ENCODE measurements at places on chromosomes 12 and 14.
A peak's percentile ranks its signal among the peaks of the same experiment; 100 is the strongest.

DNA sequence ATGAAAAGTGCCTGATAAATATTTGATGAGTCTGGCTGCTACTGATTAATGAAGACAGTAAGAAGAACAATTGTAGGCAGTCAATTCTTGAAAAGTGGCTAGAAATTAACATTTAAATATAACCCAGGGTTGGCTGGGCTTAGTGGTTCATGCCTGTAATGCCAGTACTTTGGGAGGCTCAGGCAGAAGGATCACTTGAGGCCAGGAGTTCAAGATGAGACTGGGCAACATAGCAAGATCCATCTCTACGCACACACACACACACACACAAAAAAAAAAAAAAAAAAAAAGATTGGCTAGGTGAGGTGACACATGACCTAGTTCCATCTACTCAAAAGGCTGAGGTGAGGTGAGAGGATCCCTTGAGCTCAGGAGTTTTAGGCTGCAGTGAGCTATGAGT lies 7.9 kb upstream of the PLBD1 start:
- DNase-seq: no peak

GRCh38 chr12:81668475-81668874 lies 90.7 kb downstream of the PPFIA2 start:
- no peak for DNase-seq

- no peak for DNase-seq
Observed at GRCh38 chr12:116863275-116863767, 17.9 kb downstream of the HRK start.

DNA sequence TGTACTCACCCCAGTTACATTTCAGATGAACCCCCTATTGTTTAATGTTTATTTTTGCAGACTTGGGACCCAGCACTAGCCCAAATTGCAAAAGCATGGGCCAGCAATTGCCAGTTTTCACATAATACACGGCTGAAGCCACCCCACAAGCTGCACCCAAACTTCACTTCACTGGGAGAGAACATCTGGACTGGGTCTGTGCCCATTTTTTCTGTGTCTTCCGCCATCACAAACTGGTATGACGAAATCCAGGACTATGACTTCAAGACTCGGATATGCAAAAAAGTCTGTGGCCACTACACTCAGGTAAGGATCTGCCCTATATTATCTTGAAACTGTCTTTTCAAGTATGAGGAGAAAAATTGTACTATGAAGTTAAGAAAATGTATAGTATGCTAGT lies 1.2 kb downstream of the GLIPR1 start:
- DNase-seq: no peak

GRCh38 chr12:11633968-11634367 lies 15.5 kb upstream of the ETV6 start:
- DNase-seq: no peak

GRCh38 chr14:38994731-38995130 lies 108.3 kb downstream of the SEC23A start:
- DNase-seq: no peak

- peak; percentile 59 for DNase-seq
Observed at GRCh38 chr14:93536945-93537344, 106.2 kb downstream of the UNC79 start.

- DNase-seq: no peak
Observed at GRCh38 chr12:1428671-1429070, 165.7 kb downstream of the FBXL14 start.

DNA sequence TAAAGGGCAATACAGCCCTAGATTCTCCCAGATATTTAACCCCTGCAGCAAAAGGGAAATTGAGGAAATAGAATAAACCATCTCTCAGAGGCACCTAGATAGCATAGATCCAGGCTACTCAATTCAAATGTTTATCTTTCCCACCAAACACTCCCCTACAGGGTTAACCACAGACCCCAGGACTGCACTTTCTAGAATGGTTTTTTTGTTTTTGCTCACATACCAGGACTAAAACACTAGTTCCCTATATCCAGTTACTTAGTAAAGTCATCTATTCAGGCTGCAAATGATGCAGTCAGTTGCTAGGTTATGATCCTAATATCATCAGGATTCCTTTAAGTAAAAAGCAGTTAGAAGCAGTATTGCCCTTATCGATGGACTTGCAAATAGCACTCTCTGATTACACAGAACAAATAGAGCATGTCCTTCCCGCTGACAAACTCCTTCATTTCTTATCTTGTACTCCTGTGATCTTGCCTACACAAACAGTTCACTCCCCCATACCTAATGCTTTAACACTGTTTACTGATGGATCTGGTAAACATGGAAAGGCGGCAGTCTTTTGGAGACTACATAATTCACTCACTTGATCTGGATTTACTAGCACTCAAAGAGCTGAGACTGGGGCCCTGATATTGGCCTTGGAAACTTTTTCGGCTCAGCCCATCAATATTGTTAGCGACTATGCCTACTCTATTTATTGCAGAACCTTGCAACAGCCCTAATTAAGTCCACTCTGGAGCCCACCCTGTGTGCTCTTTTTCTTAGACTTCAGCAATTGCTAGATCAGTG lies 257.2 kb upstream of the DIO2 start:
- no peak for DNase-seq

GRCh38 chr12:77102123-77102522 lies 36.8 kb upstream of the E2F7 start:
- DNase-seq: no peak

DNA sequence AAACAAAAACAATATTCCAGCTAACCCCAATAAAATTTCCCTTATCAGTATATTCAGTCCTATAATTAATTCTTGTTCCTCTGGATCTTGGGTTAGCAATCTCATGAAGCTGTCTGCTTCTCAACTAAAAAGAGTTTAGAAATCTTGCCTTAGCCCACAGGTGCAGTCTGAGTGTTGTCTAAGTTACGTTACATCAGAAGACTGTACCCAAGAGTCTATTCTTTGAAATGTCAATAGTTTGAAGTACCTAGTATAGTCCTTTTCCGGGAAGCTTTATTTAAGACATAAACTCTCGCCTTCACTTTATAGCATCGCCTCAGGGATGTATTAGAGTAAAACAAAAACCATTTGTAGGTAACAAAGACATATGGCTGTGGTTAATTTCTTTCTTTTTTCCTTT lies 465.1 kb downstream of the FUT8 start:
- no peak for DNase-seq

GRCh38 chr14:55327179-55327578 lies 56.0 kb downstream of the FBXO34 start:
- DNase-seq: no peak

DNA sequence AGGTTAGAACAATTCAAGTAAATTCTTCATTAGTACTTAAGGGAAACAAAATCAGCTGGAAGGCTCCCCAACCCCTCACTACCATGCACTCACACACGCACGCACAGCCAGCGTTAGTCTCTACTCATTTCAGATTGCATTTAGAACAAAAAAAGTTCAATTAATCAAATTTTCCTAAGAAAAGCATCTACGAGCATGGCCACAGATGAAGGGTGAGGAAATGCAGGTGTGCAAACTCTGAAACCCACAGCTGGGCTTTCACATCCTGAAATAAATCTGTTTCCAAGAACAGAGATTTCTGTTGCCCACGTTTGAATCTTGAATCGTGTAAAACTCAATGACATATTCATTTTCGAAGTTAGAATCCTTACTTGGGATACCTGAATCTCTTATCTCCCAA lies 62.6 kb downstream of the SEL1L start:
- DNase-seq: no peak

DNA sequence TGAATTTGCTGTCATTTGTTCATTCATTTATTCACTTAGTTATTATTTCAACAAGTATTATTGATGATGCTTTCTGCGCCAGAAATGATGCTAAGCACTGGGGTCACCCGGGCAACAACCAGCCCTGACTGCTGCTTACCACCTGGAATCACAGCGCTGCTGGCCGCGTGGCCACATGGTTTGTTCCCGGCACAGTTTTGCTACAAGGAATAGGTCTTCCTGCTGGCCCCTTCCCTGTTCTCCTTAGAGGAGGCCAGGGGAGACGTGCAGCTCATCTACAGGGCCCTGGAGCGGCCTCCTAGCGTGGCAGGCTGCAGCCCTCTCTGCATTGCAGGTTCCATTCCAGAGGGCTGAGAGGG lies 7.0 kb downstream of the JDP2 start:
- no peak for DNase-seq

DNA sequence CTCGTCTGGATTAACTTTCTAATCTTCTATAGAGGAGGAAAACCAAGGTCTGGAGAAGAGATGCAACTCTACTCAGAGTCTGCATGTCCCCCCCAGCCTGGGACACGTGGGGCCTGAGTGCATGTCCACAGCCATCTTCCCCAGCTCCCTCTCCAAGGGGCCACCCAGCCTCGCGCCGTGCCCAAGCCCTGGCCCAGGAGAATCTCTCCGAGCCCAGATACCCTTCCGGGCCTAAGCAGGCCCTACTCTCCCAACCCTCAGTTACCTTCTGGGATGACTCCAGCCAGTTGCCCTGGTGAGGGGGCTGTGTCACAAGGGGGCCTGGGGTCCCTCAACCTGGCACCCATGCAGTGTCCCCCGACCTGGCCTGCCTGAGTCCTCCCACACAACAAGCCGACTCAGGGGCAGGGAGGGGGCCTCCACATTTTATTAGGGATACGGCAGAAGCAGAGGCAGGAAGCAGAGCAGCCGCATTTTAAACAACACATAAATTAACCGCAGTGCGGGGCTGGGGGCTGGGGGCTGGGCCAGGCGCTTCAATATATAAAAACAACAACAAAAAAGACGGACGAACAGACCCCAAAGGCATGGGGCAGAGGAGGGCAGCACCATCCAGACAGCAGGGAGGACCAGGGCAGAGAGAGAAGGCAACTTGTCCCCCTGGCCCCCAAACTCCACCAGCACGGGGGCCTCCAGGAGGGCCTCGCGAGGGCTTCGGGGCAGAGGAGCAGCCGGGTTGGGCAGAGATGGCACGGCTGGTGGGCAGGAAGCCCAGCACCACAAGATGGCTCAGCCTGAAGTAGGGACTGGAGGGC lies 37.3 kb downstream of the NCKAP5L start:
- DNase-seq: no peak

DNA sequence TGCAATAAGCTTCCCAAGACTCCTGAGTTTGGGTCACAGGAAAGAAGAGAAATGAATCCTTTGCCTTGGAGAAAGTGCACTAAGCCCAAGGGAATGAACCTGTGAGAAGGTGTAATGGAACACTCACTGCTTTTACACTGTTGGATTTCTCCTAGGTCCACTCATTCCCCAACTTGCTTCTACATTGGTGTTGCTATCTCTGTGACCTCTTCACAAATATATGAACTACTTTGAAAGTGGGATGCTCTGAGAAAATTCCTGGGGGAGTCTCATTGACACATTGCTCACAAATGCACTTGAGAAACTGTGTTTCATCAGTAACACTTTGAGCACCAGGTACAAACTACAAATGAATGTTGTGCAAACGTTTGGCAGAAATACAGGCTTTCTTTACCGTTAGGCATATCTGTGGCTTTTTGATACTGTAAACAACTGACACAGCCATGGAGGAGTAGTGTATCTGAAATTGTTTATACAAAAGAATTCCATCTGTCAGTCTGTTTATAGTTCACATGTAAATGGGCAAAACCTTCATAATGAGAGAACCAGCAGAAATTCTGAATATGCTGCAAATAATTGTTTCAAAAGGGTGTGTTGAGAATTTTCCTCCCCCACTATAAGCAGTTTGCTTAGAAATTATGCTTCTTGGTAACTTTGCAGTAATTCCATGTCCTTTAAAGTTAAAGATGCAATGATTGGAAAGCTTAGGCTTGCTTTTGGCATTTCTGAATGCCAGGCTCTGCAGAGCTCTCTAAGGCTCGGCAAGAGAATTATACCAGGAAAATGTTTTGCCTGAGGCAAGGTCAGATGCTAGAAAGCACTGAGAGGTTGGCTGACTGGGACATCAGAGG lies 348.5 kb upstream of the DDHD1 start:
- no peak for DNase-seq

GRCh38 chr14:36822685-36823084 lies 161.0 kb downstream of the PAX9 start:
- no peak for DNase-seq

GRCh38 chr14:67240168-67240932 lies 885 bp upstream of the PALS1 start:
- peak; percentile 49 for DNase-seq

DNA sequence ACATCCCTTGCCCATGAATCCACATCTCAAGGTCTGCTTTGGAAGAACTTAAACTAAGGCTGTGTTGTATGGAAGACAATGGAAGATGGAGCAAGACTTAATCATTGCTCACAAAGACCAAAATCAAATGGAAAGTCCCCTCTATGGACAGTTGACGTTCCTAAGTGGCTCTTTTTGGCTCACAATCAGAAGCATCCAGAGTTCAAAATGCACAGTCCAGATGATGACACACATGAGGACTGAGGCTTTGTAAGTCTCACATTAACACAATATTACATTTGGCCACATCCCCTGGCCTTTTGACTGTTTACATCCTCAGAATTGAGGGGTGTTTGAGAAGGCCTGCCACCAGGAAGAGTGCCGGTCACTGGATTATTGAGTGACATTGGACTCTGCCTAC lies 122.3 kb upstream of the CPM start:
- no peak for DNase-seq

DNA sequence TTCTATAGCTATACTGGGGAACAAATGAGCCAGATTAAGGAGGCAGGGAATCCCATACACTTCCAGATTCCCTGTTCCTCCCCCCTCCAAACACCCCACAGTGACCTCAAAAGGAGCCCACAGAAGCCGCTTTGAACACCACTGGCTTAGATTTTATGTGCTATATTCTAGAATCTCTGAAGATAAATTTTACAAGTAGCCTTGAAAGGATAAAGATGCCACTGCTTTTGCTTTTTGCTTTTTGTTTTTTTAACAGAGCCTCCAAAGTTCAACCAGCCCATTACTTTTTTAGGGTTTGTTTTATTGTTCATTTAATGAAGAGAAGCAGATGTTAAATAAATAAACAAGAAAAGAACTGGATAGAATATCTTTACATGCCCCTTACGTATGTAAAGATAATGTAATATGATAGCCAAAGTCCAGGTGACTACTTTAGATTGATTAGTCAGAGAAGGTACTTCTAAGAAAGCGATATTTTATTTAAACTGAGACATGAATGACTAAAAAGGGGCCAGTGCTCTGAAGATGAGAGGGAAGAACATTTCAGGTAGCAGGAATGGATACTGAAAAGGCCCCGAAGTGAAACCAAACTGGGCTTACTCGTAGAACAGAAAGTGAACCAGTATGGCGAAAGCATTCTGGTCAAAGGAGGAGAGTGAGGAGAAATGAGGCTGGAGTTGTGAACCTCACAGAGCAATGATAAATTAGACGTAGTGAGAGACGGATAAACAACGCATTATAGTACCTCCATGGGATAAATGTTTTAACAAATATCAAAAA lies 44.6 kb downstream of the DUSP6 start:
- no peak for DNase-seq

DNA sequence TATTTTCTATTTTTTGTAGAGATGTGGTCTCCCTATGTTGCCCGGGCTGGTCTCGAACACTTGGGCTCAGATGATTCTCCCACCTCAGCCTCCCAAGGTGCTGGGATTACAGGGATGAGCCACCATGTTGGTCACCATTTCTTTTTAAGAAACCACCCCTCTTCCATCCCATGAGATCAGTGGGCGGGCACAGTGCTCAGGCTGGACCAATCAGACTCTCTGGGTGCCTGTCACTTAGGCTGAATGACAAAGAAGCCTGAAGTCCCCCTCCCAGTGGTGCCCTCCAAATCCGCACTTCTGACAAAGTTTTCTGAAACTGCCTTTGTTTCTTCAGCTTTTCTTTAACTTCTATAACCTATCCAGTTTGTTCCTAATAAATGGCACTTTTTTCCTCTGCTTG lies 48.2 kb downstream of the CALM1 start:
- DNase-seq: no peak
